ENCODE measurements at places on chromosomes 2 and 18.

DNA sequence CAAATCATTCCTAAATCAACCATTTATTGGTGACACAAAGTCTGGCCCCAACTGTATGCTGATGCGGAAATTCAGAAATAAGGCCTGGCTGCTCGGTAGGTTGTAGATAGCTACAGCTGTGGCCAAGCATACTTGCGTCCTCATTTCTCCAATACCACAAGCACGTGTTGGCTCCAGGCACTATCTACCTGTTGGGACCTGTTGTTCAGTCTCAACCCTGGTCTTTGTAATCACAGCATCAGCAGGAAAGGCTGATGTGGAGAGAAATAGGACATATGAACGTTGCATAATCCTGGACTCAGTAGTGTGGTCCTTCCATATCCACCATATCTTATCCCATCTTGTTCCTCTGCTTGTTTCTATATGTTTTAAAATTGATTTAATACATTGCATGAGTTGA is 212.6 kb downstream of the PMAIP1 start:
- no peak for DNase-seq

DNA sequence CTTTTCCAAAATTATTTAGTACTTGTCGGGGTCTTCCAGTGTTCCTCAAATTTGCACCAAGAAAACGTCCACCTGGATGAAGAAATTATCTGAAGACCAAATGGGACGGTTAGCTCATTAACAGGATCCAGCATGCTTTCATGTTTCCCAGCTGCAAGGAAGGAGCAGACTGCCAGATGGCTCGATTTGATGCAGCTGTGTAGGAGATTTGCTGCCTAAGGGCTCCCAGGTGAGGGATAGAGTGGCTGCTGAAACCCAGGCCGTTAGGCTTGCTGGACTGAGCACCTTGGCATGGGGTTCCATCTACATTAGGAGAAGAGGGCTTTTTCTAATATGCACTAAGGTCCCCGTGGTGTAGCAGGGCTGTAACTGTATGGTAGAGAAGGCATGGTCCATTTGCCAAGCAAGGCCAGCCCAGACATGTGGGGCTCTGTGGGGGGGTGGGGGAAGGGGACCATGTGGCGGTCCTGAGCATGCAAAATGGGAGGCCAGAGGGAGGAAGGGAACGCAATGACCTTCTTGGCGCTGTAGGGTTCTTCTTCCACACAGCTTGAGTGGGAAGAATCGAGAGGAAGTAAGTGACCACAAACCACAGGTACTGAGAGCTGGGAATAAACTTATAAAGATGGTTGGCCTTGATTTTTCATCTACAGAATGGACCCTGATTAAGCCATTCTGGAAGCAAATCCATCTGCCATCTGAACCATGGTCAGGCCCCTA is 144.0 kb downstream of the TMEM163 start:
- no peak for DNase-seq

DNA sequence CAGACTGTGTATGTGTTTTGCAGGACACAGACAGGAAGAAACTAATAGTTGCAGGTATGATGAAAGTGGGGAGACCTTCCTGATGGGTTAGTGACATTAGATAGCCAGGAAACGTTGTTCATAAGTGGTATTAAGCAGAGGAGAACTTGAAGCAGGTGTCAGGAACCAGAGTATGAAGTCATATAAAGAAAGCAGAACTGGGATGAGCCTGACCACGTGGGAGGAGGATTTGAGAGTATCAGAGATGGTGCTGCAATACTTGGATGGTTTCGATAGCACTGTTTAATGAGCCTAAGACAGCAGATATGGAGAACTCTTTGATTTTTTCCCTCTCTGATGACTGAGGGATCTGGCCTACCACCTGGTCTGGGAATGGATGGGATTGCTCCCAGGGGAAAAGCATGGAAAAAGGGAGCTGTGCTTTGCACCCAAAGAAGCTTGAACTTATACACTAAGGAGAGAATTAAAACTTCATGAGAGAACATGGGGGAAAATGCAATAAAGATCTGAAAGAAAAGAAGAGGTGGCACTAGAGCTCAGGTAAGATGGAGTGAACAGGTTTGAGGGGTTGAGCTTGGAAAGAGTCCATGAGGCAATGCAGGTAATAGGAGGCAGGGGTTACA is 226.0 kb upstream of the LRRTM1 start:
- DNase-seq: no peak

DNA sequence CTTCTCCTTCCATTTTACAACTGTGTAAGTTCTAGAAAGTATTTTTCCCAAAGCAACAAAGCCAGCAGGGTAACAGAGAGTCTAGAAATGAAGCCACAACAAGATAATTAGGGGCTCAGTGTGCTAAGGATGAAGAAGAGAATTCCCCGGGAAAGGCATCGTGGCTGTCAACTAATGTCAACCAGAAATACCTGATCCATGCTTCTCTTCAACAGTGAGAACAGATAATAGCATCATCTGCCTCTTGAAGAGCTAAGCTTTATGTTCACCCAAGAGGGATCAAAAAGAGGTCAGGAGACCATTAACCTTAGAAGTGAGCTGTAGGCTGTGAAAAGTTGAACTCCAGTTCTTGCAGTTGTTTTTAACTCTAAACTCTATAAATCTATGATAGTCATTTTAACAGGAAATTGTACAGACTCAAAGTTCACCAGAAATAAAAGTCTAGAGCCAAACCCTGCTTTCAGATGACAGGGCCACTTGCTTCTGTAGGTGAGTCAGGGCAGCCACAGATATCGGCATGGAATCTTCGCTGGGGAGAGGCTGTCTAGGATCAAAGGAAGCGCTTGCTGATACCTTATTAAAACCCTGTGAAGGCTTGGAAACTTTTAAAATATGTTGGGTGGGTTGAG is 540.7 kb upstream of the ID2 start:
- DNase-seq: no peak

- no peak for DNase-seq
These were observed 32.1 kb downstream of the ATOH8 start for GRCh38 chr2:85785871-85786270.

DNA sequence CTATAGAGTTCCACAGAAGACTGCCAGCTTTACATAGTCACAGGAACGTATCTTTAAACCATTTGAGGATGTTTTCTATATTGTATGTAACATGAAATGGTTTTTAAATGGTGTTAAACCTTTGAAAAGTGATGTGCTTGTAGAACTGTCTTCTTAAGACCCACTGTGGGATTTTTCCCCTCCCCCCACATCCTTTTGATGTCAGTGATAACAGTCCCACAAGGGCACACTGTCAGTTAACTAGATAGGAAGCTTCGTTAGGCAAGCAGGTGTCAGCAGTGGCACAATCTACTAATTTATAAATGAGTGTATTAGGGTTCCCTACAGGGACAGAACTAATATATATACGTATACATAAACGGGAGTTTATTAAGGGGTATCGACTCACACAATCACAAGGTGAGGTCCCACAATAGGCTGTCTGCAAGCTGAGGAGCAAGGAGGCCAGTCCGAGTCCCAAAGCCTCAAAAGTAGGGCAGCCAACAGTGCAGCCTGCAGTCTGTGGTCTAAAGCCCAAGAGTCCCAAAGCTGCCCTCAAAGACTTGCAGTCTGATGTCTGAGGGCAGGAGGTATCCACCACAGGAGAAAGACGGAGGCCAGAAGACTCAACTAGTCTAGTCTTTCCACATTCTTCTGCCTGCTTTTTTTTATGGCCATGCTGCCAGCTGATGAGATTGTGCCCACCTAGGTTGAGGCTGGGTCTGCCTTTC is 23.8 kb upstream of the HNRNPLL start:
- DNase-seq: peak; percentile 24

All from T-helper 9 cell (primary cell).